ENCODE measurements at places on chromosomes 13 and 19.
A peak's percentile ranks its signal among the peaks of the same experiment; 100 is the strongest.

DNA sequence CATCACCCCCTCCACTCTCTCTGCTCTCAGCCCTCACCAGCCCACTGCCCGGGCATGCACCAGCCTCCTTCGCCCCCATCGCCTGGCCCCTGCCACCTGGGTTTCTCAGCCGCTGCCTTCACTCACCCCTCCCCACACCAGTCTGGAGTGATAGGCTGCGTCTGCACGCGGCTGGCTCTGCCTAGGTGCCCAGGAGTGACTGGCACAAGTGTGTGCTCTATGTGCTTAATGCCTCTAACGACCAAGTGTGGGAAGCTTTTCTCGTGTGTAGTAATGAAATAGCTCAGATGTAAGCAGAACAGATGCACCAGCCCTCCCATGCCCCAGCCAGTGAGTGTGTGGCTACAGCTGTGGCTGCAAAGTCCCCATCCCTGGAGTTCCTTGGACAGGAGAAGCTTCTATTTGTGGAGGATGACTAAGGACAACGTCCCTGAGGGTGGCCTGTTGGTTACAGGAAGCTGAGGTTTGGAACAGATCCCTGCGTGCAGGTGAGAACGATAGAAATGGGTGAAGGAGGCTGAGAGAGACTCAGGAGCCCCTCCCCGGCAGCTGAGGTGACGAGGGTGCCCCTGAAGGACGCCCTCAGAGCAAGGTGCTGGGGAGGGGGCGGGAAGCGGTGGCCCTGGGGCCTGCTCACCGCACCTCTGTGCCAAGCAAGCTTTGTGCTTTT, 35.6 kb downstream of the ATP11A start:
- DNase-seq = peak; percentile 60

GRCh38 chr19:10517760-10518443, 655 bp upstream of the S1PR5 start:
- DNase-seq = no peak

- DNase-seq = peak; percentile 64
Observed at GRCh38 chr13:27960362-27961226, 8.5 kb downstream of the CDX2 start.

- no peak for DNase-seq
Observed at GRCh38 chr13:25280396-25280795, 6.9 kb downstream of the MTMR6 start.

GRCh38 chr13:74132152-74132775, 1.9 kb downstream of the KLF12 start:
- no peak for DNase-seq

GRCh38 chr19:49149652-49150105, 5.5 kb downstream of the HRC start:
- DNase-seq = peak; percentile 44

DNA sequence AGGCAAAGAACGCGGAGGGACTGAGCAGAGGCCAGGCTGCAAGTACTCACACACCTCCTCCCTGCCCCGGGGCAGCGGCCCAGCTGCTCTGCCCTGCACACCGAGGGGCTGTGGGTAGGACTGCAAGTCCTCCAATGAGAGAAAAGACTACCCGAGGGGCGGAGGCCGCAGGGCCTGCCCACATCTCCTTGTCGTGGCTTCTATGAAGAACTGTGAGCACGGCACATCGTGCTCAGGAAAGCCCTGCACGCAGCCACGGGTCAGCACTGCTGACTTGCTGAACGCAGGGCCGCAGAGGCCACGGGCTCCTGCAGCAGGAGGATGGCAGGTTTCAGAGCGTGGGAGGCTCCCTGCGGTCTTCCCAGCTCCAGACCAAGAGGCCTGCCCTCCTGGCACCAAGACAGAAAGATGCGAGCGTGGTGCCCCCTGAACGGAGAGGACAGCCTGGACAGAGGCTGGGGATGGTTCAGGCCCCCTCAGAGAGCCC, 37.4 kb downstream of the CEBPG start:
- no peak for DNase-seq

GRCh38 chr19:14439014-14439413, 5.9 kb downstream of the PKN1 start:
- DNase-seq = no peak

- DNase-seq = no peak
Observed at GRCh38 chr19:7255119-7255518, 39.1 kb downstream of the INSR start.

DNA sequence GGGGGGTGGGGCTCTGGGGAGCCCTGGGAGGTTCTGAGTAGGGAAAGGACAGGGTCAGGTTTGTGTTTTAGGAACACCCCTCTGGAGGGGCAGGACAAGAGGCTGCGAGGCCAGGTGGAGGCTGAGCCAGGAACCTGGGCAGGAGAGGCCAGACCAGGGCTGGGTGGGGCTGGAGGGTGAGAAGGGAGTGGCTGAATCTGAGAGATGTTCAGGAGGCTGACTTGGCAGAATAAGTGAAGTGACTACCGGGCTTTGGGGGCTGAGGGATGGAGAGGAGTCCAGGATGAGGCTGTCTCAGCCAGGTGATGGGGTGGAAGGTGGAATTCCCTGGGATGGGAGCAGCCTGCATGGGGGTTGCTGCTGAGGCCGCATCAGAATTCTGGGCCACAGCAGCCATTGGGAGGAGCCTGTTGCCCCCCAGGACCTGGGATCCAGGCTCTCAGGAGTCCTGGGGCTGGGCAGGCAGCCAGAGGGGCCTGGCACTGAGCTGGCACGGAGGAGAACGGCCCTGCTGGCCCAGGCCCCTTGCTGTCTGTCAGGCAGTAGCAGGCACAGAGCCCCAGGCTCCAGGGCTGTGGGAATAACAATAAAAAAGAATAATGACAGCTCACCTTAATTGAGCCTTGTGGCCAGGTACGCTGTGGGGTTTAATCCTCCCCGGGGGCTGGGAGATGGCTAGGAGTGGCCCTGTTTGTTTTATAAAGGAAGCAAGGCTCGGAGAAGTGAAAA, 3.3 kb downstream of the PPP5C start:
- DNase-seq = no peak

DNA sequence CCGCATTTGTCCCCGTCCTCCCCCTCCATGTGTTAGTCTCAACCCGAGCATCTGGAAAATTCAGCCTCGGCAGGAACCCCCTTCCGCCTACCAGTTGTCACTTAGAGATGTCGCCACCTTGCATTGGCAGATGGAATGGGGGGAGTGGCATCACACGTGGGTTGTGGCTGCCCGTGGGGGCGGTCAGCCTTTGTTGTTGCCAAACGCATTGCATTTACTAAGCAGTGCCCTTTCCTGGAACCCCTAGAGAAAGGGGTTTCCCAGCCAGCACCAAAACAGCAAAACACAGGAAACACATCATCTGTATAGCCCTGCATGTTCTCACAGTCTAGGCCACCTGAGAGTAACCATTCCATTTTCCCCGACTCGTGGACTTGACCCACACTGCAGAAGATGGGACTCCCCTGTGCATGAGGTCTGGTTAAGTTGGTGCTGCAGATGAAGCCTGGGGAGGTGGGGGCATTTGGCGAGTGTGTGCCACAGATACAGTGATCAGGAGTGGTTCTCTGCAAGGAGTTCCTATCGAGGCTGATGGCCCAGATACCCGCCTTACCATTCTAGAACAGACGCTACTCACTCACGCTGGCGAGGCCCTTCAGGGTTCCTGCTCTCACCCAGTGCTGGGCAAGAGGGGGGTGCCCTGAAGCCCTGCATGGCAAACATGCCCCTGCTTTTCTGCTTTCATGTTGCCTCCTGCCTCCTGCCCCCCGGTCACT, 38.3 kb downstream of the TMED1 start:
- DNase-seq = no peak

GRCh38 chr13:37194428-37194861, 89.0 kb upstream of the CSNK1A1L start:
- no peak for DNase-seq

- DNase-seq = no peak
Observed at GRCh38 chr19:10768936-10769335, 51.1 kb downstream of the DNM2 start.

DNA sequence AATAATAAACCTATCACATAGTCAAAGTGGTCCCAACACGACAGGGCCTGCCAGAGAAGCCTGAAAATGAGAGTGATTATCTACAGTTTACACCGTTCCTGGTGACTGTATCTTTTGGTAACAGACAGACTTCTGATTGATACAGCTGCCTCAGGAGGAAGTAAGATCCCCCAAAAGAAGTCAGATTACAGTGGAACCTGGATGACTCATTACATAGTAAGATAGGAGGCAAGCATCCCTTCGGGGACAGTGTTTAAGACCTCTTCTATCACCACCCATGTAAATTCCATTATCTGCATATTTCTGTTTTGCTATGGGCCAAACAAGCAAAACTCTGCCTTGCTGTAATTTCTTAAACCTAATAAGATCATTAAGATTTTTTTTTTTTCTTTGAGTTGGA, 44.0 kb upstream of the FLT1 start:
- no peak for DNase-seq
